ENCODE measurements at places on chromosomes 1 and 21. TPM values are rescaled to one million over a fixed set of nuclear protein-coding genes. Genes with fewer than 3 reads are reported as not detected.

SERINC2 gene
- 19.8 TPM for total RNA-seq

- H3K27me3 ChIP-seq = no peaks in the 10 kb centered on the region
- no peak for DNase-seq
- no peak overlapping the region for H3K27ac ChIP-seq
- H3K4me1 ChIP-seq = peaks cover 13% of the 10 kb centered on the region
- H3K36me3 ChIP-seq = no peaks in the 10 kb centered on the region
These were observed 762.9 kb downstream of the LTN1 start for GRCh38 chr21:28229814-28230213.

FCER1A gene
- not detected for total RNA-seq

KLHL20 gene
- 28.5 TPM for total RNA-seq

AMY1B gene
- not detected for total RNA-seq

VWA5B1 gene
- total RNA-seq = not detected

TMEM52 gene
- total RNA-seq = 0.90 TPM

GRCh38 chr21:45227735-45228134 lies 60.0 kb downstream of the POFUT2 start:
- peaks cover 5% of the 10 kb centered on the region for H3K36me3 ChIP-seq
- no peak overlapping the region for H3K4me3 ChIP-seq

TTC3 gene
- total RNA-seq = 268 TPM

C2CD4D gene
- not detected for total RNA-seq
